ENCODE measurements at places on chromosomes 2 and 18.

DNA sequence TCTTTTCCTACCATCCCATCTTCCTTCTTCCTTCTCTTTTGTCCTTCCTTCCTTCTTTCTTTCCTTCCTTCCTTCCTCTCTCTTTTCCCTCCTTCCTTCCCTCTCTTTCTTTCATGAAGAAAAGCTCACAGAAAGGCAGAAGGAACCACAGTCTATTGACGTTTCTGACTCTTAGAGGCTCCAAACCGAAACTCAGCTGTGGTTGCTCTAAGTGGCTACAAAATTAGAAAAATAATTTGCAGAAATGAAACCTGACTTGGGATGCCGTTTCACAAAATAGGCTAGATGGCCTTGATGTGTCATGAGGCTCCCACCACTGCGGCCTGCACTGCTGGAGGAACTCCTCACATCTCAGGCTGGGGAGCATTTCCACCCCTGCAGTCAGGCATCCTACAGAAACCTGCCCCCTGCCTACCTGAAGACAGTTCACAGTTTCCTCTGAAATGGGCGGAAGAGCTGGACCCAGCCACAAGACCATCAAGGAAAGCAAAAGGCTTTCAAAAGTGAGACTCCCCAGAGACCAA lies 165.6 kb downstream of the SMAD7 start:
- no peak for DNase-seq

DNA sequence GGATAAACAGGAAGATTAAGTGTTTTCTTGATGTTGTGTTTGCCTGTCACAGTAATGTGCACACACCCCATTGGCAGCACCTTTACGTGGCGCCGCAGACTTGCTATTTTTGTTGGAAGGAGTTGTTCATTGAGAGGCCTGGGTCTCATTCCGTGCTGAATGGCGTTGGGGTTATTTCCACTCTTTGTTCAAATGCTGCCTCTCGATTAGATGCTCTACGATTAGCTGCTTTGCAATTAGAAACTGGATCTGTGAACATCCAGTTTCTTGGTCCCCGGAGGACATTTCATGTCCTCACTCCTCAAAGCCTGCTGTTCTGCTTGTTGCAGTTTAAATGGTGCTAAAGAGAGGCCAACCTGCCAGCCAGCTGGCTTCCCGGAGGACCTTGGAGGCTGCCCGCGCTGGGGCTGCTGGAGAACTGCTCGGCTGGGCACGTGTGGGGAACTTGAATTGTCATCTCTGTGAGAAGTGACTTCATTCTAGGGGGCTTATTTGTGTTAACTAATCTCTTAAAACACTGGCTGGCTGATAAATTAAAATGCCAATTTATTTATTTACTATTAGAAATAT lies 117.4 kb upstream of the NABP1 start:
- no peak for DNase-seq

- DNase-seq: no peak
These were observed 450.6 kb downstream of the TSN start for GRCh38 chr2:122206101-122206500.

GRCh38 chr2:44433895-44434294 lies 72.1 kb downstream of the CAMKMT start:
- no peak for DNase-seq

GRCh38 chr2:124683536-124684428 lies 658.7 kb downstream of the CNTNAP5 start:
- no peak for DNase-seq
